ENCODE measurements at places on chromosomes 2 and 18.
A peak's percentile ranks its signal among the peaks of the same experiment; 100 is the strongest.

- DNase-seq = no peak
Measured at GRCh38 chr2:197145471-197146056, 165.0 kb downstream of the ANKRD44 start.

DNA sequence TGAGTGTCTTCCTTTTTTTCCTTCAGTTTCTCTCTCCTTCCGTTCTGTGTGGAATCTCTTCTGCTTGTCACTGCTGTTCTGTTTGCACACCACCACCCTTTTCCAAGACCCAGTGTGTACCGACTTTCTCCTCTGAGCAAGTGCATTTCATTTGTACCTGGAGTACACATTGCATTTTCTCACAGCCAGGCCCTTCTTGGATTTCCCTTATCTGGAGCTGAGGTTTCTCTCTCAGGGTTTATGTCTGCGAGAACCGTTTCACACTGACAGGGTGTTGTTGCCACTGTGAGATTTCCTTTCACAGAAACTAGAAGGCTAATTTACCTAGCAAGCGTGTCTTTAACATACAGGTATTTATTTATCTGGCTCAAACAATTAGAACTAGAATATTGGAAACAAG is 26.2 kb downstream of the NCOA1 start:
- DNase-seq = peak; percentile 17

- no peak for DNase-seq
Measured at GRCh38 chr2:103656558-103656957, 894.7 kb downstream of the TMEM182 start.

- DNase-seq = no peak
Measured at GRCh38 chr2:17911491-17912260, 33.2 kb downstream of the KCNS3 start.

DNA sequence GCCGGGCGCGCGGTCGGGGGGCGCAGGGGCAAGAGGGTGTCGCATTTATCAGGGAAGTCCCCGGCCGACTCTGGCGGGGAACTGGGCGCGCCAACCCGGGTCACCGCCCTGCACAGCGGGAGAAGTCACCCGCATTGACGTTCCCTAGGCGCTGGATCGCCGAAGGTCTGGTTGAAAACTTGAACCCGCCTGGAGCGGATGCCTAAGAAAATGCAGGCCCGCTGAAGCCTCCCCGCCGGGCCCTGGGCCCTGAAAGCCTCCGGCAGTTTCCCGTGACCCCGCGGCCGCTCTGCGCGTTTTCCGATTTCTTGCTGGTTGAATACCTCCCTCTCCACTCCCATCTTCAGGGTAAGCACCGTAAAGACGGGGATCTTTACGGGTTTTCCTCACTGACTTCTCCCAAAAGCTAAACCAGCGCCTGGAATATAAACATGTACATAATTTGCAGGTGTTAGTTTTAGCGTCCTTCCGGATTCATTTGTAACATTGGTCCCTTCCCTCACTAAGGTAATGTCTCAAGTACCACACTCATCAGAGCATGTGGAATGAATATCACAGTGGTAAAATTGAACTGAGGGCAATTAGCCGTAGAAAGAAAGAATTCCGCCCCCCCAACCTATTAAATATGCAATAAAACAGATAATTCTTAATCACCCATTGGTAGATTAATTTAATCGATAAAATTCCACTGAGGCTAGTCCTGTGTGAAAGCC is 675 bp upstream of the SPIRE1 start:
- peak; percentile 77 for DNase-seq

DNA sequence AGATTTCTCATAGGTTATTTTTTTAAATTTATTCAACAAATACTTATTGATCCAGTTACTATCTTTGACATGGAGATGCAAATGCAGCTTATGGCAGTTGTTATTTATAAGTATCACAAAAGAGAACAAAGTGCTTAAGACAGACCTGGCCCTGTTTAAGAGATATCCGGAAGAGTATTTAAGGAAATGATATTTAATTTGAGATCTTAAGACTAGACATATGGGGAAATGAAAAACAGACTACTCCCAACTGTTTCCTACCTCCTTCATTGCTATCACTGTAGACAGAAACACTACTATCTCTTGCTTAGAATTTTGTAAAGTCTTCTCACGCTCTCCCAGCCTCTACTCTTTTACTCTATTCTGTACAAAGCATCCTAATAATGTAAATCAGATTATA is 36.0 kb downstream of the RPRD1A start:
- DNase-seq = no peak
